GDM1 (cell line): ENCODE measurements at places on chromosomes 1 and 21.

DNA sequence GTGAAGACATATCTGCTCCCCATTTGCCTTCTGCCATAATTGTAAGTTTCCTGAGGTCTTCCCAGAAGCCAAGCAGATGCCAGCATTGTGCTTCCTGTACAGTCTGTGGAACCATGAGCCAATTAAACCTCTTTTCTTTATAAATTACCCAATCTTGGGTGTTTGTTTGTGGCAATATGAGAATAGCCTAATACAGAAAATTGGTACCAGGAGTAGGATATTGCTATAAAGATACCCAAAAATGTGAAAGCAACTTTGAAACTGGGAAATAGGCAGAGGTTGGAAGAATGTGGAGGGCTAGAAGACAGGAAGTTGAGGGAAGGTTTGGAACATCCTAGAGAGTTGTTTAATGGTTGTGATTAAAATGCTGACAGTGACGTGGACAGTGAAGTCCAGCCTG, 90.8 kb downstream of the HHIPL2 start:
- DNase-seq: no peak

GRCh38 chr1:43227143-43227764, 42.5 kb upstream of the TMEM125 start:
- DNase-seq: peak; percentile 58

- no peak for DNase-seq
Observed at GRCh38 chr1:201404722-201405483, 5.8 kb upstream of the LAD1 start.

DNA sequence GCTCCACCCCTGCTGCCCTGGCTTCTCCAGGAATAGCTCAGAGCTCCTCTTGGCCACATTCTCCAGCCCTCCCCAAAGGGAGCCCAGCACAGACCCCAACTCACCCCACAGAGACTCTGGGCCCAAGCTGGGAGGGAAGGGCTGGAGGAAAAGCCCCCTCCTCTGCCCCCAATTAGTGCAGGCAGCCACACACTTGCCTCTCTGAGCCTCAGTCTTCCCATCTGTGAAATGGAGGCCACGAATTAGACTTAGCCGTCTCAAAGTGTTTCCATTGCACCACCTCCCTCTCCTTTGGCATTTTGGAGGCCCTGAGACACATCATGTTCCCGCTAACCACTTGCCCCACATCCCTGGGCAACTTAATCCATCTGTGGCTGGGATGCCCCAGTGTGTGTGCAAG, 108.0 kb downstream of the PAX7 start:
- no peak for DNase-seq

- no peak for DNase-seq
Observed at GRCh38 chr1:58438468-58438867, 108.1 kb downstream of the OMA1 start.

GRCh38 chr1:31617916-31618746, 642 bp downstream of the HCRTR1 start:
- DNase-seq: peak; percentile 48

DNA sequence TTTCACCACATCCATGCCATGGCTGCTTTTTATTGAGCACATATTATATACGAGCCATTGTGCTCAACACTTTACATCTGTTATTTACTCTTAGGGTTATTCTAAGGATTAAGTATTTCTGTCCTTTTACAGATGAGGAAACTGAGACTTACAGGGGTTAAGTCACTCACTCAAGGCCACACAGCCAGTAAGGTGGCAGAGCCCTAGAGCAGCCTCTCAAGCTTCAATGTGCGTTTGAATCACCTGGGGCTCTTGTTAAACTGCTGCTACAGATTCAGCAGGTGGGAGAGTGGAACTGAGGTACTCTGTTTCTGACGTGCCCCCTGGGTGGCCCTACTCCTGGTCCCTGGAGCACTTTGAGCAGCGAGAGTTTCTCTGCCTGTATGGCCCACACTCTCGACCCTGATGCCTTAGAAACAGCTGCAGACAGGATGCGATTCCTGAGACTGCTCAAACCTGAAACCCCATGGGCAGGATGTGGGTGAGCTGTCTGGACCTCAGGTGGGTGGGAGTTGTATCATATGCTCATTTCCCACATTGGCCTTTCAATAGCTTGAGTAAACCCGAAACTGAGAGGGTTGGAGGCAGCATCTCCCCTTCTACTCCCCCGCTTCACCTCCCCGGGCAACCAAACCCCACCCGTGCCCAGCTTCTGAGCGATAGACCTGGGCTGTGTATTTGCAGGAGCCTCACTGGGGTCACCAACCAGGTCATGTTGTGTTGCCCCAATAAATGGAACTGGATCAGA, 59.3 kb downstream of the MAN1C1 start:
- DNase-seq: no peak

DNA sequence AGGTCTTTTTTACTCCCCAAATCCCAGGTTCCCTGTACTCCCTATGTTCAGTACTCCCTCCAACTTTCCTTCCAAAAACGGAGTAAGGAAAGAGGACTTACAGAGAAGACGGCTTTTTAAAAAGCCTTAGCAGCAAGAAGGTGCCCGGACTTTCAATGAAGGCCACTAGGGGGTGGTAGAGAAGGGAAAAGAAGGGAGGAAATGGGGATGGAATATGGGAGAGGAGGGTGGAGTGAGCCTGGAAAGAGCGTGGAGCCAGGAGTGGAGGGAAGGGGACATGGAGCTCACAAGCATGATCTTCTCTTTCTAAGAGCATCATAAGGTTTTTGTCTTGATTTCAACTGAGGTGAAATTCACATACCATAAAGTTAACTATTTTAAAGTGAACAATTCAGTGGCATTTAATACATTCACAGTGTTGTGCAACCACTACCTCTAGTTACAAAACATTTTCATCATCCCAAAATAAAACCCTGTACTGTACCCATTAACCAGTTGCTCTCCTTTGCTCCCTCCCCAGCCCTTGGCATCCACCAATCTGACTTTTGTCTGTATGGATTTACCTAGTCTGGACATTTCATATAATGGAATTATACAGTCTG, 129.9 kb downstream of the ZNF281 start:
- DNase-seq: no peak

DNA sequence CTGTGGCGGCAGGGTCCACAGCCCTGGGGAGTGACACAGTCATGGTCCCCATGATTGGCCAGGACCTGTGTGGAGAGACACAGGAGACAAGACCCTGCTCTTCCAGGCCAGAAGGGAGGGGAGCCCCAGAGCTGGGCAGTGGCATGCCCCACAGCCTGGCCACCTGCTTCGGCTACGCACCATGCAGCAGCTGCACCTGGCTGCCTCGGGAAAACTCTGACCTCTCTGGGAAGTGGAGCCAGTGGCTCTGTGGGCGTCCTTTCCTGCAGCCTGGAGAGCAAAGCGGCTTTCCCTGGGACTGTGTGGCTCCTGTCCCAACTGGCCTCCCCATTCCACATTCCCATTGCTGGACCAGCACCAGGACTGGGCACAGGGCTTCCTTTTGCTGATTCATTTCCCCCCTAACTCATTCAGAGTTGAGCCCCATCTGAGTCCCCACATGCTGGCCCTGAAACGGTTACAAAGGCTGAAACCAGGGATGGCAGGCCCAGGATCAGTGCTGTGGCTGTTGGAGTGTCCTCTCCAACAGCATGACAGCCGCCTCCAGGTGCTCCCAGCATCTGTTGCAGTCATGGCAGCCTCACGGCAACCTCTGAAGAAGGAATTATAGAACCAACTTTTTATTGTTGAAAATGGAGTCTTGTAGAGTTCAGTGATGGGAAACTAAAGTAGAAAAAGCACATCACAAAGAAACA, 15.0 kb downstream of the OXCT2 start:
- DNase-seq: no peak

GRCh38 chr1:14165371-14165801, 433.1 kb upstream of the KAZN start:
- no peak for DNase-seq

DNA sequence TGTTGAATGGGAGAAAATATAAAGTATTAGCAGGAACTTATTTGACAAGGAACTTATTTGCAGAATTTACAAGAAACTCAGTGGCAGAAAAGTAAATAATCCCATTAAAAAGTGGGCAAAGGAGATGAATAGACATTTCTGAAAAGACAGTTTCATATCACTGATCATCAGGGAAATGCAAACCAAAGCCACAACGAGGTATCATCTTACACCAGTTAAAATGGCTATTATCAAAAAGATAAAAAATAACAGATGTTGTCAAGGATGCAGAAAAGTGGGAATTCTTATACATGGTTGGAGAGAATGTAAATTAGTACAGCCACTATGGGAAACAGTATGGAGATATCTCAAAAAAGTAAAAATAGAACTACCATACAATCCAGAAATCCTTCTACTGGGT, 61.0 kb downstream of the SYT14 start:
- DNase-seq: no peak

GRCh38 chr1:193417945-193418744, 231.7 kb upstream of the B3GALT2 start:
- no peak for DNase-seq

DNA sequence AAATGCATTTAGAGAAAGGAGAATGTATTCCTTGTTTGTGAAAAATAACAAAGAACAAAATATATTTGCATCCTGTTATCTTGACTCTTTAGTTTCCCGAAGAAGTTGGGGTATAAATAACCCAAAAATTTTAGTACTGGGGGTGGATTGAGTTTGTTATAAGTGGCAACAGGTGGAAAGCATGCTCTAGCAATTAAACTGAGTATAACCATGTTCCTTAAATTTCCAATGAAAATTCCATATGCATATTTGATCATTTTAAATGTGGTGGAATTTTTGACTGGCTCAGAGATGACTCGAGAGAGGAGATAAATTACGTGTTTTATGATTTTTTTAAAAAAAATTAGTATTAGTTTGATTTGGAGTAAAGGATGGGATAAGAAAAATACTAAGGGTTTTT, 348.9 kb downstream of the TGFB2 start:
- DNase-seq: no peak

DNA sequence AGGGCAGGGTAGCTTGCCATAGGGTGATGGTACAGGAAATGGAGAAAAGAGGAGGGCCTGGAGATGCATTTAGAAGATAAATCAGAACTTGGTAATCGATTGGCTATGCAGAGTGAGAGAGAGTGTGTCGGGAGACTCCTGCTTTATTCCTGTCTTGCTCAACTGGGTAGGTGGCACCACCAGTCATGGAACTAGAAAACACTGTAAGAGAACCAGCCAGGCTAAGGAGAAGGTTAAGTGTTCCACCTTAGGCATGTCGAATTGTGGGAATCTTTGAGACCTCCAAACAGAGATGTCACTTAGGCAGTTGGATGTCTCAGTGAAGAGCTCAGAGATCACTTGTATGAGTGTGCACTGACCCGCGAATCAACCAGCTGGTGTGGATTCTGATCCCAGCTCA, 28.7 kb upstream of the RD3 start:
- no peak for DNase-seq

DNA sequence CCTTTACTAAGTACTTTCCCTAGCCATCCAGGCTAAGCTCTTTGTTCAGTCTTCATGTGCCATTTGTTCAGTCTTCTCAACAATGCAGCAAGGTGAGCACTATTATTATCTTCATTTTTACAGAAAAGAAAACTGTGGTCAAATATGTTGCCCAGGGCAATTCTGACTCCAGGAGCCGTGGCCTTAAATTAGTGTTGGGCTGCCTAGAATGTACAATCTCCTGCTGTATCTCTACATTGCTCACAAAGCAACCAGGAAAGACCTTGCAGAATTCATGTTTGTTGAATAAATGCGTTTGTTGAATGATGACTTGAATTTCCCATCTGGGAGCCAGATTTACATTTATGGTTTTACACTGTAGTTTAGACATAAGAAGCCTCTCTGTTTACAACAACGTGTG, 14.2 kb downstream of the CD101 start:
- no peak for DNase-seq

DNA sequence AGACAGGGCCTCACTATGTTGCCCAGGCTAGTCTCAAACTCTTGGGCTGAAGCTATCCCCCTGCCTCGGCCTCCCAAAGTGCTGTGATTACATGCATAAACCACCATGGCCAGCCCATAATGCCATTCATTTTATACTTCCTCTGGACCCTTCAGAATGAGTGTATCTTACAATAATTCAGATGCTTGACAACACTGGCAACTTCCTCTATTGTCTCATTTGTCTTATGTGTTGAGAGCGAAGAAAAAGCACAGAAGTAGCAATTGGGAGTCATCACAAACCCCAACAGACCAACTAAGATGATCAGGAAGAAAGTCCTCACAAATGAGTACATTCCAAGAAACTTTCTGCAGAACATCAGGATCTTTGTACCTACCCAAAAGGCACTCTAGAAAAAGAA, 191.9 kb downstream of the RERE start:
- no peak for DNase-seq

DNA sequence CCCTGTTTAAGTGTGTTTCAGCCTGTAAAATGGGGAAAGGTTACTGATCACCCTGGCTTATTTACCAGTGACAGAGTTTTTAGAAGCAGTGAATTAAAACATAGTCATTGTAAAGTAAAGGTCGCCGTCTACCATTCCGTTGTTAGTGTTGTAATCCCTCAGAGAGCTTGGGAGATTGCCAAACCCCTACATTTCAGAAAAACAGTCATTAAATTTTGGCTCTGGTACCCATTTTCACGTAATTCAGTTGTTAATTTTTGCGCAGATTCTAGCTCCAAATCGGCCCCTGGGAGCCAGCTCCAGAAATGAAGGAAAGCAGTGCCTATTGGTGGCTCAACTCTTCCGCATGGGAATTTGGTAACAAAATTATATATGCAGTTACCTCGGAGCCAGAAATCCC, 127.7 kb upstream of the AJAP1 start:
- no peak for DNase-seq

- no peak for DNase-seq
Observed at GRCh38 chr1:16920951-16921350, 780 bp upstream of the CROCC start.

DNA sequence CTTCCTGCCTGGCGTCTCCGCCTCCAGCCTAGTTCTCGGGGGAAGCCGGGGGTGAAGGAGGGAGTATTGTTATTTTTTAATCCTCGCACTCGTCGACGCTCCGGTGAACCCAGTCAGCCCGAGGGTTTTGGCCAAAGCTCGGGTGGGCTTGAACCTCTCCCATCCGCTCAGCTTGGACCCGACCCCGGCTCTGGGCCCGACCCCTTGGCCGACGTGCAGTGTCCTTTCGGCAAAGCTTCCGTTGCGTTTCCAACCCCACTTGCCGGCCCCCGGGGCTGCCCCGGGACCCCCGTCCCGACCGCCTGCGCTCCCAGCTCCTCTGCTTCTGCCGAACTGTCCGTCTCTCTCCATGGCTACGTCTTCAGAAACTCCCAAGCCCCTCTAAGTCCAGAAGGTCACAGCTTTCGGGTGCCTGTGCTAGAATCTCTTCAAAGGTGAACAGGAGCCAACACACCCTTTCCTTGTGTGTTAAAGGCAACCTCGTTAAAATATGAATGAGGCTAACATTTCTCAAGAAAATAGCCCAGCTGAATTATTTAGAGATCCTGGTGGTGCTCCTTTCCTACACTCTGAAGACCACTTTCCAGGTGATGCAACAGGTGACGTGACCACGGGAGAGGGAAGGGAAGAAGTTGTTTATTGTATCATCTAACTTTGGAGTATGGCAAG, 647 bp downstream of the DESI2 start:
- no peak for DNase-seq

GRCh38 chr1:236117710-236118109, 24.6 kb upstream of the GPR137B start:
- DNase-seq: no peak

- DNase-seq: no peak
Observed at GRCh38 chr21:16476056-16476825, 746.5 kb downstream of the USP25 start.
